ENCODE measurements at places on chromosomes 13 and 19.

GRCh38 chr13:112928972-112929782, 39.8 kb upstream of the MCF2L start:
- no peak for DNase-seq

DNA sequence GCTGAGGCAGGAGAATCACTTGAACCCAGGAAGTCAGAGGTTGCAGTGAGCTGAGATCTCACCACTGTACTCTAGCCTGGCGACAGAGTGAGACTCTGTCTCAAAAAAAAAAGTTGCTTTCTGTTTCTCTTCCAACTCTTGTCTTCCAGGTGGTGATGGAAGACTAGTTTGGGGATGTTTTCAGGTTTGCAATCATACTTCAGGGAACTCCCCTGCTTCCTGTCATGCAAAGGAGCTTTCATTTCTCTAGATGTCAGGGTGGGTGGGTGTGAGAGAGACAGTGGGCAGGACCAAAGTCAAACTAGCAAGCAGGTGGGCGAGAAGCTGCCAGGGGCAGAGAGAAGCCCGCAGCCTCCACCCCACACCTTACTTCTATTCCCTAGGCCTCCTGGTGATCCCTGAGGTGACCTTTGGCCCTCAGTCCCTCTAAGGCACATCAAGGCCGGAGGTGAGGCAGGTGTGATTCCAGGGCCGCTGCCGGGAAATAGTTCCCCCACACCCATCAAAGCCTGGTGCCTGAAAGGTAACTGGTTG, 25.7 kb downstream of the CCNE1 start:
- no peak for DNase-seq

GRCh38 chr13:39422845-39423565, 180.0 kb downstream of the LHFPL6 start:
- DNase-seq: no peak

- DNase-seq: no peak
Measured at GRCh38 chr13:28322256-28322905, 172.5 kb downstream of the FLT1 start.

DNA sequence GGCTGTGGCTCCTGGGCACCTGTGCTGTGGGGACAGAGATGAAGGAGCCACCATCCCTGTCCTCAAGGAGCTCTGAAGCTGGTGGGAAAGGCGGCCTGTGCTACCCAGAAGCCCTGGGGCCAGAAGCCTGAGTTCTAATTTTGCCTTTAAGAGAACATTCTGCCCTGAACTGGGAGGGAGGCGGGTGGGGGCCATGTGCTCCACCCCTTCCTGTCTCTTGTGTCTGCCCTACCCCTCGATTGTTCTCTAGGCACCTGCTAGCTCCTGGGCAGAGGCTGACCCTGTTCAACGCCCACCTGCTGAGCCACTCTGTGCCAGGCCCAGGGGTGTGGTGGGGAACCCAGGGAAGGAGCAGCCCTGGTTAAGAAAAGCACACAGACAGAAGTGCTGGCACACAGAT, 5.9 kb downstream of the TRAPPC6A start:
- no peak for DNase-seq

DNA sequence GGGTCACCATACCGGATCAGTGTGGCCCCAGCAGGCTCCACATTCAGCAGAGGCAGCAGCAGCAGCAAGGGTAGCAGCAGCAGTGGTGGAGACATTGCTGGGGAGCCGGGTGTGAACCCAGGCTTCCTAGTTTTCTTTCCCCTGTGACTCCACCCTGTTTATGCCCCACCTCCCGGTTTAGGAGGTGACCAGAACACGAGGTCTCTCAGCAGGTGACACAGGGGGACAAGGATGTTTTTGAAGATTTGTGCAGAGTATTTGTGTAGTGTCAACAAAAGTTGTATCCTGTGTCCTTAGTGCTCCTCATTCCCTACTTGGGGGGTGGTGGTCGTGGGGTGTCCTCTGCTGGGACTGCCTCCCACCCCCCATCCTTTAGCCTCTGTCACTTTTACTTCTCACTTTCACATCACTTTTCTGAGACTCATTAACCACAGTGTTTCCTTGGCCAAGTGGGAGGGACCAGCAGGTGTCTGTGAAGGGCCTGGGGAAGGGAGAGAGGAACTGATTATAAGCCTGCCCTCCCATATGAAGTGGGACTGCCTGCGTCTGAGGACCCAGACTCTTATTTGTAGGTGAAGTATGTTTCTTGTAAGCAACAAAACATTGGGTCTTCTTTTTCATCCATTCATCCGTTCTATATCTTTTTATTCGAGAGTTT, 15.6 kb upstream of the KCNC3 start:
- DNase-seq: no peak

DNA sequence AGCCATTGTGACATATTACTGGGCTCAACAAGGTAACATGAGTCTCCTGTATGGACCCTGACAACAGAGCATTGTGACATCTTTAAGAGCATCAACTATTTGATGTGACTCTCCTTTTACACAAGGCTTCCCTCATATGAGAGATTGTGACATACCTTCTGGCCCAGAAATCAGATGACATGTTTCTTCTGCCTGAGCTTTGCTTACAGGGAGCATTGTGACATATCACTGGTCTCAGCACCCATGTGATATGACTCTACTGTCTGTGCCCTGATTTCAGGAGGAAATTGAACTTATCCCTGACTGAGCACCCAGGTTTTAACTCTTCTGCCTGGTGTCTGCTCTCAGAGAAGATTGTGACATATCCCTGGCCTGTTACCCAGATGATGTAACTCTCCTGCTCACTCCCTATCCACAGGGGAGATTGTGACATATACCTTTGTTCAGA, 15.9 kb upstream of the ZNF681 start:
- DNase-seq: no peak

DNA sequence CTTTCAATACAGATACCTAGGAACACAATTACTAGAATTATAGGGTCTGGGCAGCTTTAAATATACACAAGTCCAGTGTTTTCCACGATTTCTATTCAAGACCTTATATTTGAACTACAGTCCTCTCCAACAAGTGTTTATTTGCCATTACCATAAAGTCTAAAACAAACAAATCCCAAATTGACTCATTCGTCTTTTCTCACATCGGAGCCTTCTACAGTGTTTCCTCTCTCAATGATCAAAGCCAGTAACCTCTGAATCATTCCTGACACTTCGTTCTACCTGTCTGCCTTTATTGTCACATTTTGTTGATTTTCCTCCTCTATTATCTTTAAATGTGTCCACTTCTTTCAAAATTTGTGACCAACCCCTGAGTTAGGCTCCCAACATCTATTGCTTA, 1356.5 kb upstream of the SLC10A2 start:
- no peak for DNase-seq

- DNase-seq: no peak
Measured at GRCh38 chr19:52034051-52034728, 6.0 kb upstream of the ZNF614 start.

DNA sequence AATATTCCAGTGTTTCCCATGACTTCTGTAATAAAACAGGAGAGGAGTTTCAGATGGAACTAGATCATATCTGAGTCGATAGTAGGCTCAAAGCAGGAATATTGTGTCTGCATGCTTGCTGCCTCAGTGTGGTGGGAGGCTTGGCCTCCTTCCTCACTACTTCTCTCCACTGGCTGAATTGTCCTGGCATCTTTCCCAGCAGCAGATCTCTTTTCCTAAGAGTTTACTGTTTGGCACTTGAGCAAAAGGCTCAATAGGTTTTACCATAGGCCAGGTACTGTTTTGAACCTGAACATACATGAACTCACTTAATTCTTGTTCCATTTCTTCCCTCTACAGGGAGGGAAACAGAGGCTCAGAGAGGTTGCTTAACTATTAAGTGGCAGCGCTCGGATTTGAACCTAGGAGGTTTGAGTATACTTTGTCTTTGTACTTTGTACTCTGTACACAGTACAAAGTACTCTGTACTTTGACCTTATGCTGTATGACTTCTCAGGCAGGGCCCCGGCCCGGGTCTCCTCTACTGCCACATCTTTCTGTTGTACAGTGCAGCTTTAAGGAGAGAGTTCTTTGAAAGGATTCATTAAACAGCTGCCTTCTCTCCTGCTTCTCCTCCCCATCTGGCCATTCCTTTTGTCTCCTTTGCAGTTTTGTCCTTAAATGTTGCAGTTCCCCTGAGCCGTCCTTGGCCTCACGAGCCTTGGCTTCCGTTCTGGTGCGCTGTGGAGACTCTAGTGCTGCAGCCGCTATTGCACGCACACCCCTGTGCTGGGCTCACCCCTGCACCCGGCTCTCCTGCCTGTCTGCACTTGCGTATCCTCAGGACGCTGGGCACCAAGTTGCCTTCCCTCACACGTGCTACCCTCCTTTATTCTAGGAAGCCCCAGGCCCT, 8.1 kb downstream of the B3GLCT start:
- DNase-seq: no peak

- no peak for DNase-seq
Measured at GRCh38 chr13:103969520-103970050, 903.4 kb upstream of the SLC10A2 start.

GRCh38 chr13:29174093-29174492, 354.0 kb downstream of the MTUS2 start:
- DNase-seq: no peak

DNA sequence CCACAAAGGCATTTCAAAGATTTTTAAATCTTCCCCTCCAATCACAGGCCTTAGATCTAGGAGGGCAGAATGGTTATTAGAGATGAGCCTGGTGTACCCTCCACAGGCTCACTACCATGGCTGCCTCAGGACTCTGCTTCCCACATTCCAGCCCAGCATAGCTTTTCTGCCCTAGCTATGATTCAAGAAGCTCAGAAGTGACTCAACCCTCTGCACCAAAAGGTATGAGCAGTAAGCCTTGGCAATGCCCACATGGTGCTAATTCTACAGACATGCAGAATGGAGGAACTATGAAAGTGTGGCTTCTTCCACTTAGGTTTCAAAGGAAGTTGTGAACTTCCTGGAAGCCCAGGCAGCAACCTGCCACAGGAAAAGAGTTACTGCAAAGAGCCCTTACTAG, 786.2 kb downstream of the SLITRK6 start:
- no peak for DNase-seq

DNA sequence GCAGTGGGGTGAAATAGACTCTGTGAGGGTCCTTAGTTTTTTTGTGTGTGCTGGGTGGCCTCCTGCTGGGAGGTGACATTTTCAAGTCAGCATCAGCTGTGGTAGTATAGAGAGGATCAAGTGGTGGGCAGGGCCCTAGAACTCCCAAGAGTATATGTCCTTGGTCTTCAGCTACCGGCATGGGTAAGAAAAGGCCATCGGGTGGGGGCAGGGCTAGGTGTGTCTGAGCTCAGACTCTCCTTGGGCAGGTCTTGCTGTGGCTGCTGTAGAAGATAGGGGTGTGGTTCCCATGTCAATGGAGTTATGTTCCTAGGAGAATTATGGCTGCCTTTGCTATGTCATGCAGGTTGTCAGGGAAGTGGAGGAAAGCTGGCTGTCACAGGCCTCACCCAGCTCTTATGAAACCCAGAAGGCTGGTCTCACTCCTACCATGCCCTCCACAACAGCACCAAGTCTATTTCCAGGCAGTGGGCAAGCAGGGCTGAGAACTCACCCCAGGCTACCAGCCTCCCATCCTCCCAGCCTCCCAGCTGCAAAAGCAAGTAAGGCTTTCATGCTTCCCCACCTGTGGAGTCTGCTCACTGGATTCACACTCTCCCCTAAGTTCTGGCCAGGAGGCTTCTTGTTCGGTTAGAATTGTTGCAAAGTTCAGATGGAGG, 130.6 kb upstream of the SOX1 start:
- no peak for DNase-seq

All from NCI-H1436 (cell line).